ENCODE measurements at places on chromosomes 11 and 22.

GRCh38 chr22:28112190-28112544 lies 193.1 kb upstream of the PITPNB start:
- DNase-seq, result no peak

DNA sequence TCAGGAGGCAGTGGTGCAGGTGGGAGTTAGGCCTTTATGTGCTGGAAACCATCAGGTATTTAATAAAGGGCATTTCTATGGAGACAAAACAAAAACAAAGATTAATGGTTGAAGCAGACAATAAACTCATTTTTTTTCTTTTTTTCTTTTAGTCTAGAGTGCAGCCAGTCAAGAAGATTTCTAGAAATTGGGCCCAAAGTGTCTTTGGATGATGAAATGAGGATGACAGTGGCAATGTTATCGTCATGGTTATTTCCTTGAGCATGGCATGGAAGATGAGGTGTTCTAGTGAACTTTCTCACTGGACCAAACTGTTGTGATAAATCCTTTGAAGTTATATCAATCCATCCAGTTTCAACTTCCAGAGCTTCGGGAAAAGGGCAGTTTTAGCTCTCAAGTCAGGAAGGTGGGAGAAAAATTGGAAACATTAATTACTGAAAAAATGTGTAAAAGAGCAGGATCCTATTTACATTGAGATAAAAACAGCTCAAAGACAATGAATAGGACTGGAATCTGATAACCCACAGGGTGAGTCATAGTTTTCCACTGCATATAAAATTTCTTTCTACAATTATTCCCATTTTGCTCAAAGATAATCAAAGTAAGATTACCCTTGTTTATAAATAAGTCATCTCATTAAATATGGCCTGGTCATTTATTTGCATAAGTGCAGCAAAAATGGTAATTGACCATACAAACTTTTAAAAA lies 33.0 kb downstream of the PRR5L start:
- DNase-seq, result no peak

DNA sequence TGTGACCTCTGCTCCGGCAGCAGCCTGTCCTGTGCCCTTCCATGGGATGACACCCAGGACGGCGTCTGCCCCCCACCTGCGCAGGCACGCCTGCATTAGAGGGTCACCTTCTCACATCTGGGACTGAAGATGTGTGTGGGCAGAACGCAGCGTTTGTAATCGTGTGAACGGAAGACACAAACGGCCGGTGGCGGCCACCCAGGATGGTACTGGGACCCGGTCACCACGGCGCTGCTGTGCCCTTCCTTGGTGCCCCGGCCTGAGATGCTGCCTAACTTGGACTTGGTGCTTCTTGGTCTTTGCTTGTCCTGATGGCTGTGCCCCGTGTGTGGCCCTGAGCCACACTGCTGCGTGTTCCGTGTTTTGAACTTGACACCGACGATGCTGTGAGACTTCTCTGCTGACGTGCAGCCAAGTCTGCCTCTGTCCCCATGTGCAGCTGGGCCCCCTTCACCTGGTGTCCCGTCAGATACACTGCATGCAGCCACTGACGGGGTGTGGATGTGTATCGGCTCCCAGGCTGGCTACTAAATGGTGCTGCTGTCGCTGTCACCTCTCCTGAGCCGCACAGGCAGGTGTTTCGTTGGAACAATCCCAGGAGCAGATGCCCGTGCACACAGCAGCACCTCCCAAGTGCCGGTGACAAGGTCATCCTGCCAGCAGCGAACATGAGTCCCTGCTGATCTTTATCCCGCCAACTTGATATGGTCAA lies 21.4 kb downstream of the YPEL1 start:
- no peak for DNase-seq

DNA sequence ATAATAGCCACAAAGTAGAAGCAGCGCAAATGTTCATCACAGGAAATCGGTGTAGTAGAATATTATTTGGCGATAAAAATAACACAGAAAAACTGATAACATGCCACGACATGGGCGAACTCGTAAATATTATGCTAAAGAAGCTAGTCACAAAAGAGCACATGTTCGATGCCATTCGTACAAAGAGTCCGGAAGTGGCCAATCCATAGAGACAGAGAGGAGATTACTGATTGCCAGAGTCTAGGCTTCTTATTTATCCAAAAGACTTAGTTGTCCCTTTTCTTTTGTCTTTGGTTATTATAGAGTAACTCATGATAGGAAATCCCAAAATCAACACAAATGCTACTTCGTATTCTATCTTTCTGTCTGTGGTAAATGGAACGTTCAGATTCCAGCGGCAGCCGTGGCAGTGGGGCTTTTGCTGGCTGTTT lies 56.5 kb downstream of the MED15 start:
- no peak for DNase-seq

GRCh38 chr11:90178751-90179150 lies 44.1 kb downstream of the CHORDC1 start:
- no peak for DNase-seq

GRCh38 chr11:123325533-123325932 lies 104.5 kb upstream of the GRAMD1B start:
- DNase-seq, result no peak

- DNase-seq, result peak; percentile 13
These were observed 114.3 kb downstream of the PHF21B start for GRCh38 chr22:44895296-44896055.

- DNase-seq, result no peak
These were observed 2.4 kb upstream of the TRIM68 start for GRCh38 chr11:4610258-4610935.

- DNase-seq, result no peak
These were observed 43.6 kb downstream of the BRD1 start for GRCh38 chr22:49783926-49784629.

DNA sequence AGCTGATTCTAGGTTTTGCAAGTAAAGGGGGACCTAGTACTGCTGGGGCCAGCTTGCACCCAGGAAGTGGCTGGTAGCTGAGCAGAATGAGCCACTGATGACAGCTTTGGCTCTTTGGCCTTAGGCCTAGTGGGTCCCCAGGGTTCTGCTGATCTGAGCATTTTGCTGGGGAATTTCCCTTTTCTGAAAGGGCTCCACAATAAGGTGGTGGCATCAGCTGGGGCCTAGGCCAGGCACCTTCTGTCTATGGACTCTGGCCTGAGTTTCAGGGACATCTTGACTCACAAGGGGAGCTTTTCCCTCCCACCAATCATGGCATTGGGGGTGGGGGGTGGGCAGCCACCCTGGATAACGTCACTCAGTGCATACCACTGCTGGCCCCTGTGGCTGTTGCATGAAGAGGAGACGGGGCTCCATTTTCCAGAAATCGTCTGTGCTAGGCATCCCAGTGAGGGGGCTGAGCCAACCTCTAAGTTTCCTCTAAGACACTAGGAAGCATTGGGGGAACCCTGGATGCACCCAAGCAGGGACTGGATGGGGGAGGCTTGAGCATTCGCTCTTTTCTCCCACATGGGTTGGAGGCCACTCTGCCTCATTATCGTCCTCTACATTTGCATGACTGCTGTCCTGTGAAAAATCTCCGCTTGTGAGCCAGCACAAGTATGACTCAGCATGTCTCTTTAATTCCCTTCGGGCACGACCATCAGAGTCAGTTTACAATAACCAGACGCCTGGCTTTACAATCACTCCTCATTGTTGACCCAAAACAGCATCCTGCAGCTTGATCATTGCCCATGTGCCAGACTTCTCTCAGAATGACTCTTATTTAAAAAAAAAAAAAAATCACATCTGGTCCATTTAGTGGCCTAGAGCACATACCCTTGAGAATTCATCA lies 145.0 kb upstream of the THY1 start:
- DNase-seq, result no peak

DNA sequence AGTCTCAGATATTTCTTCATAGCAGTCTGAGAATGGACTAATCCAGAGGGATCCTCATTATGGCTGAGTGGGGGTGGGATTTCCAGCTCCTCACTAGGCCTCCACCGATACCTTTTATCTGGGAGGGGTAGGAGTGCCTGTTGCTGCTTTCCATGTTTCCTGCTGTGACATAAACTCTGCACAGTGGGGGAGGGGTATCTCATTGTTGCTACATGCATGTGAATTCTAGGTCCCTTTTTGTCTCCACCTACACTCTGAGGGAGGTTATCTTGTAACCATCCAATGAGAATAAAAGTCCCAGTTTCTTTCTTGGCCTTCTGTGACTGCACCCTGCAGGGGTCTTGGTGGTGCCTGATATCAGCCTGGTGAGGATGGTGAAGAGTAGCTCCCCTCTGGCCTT lies 60.5 kb downstream of the ADAMTS15 start:
- no peak for DNase-seq

- no peak for DNase-seq
These were observed 368.9 kb downstream of the NTM start for GRCh38 chr11:131739243-131739882.

DNA sequence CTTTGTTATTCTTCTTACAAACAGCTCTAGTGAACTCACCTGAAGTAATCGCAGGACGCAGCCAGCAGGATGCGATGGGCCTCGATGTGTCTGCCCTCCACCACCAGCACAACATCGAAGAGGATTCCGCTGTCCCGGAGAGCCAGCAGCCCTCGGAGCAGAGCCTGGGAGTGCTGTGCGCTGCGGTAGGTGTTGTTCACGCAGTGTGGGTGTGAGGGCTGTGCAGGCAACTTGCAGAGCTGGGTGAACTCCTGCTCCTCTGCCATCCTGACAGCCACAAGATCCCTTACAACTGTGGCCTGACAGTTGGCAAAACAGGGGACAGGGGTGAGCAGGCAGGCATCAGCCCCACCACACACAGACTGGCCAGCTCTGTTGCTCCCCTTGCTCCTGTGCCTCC lies 6.6 kb downstream of the KLHL22 start:
- no peak for DNase-seq

DNA sequence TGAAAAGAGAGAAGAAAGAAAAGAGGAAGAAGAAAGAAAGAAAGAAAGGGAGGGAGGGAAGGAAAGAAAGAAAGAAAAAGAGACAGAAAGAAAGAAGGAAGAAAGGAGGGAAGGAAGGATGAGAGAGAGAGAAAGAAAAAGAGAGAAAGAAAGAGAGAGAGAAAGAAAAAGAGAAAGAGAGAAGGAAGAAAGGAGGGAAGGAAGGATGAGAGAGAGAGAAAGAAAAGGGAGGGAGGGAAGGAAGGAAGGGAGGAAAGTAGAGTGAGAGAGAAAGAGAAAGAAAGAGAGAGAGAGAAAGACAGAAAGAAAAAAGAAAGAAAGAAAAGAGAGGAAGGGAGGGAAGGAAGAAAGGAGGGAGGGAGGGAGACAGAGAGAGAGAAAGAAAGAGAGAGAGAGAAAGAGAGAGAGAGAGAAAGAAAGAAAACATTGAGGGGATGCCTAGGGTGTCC lies 11.5 kb upstream of the RAC2 start:
- DNase-seq, result no peak

GRCh38 chr22:30273711-30274436 lies 7.2 kb upstream of the OSM start:
- DNase-seq, result no peak

DNA sequence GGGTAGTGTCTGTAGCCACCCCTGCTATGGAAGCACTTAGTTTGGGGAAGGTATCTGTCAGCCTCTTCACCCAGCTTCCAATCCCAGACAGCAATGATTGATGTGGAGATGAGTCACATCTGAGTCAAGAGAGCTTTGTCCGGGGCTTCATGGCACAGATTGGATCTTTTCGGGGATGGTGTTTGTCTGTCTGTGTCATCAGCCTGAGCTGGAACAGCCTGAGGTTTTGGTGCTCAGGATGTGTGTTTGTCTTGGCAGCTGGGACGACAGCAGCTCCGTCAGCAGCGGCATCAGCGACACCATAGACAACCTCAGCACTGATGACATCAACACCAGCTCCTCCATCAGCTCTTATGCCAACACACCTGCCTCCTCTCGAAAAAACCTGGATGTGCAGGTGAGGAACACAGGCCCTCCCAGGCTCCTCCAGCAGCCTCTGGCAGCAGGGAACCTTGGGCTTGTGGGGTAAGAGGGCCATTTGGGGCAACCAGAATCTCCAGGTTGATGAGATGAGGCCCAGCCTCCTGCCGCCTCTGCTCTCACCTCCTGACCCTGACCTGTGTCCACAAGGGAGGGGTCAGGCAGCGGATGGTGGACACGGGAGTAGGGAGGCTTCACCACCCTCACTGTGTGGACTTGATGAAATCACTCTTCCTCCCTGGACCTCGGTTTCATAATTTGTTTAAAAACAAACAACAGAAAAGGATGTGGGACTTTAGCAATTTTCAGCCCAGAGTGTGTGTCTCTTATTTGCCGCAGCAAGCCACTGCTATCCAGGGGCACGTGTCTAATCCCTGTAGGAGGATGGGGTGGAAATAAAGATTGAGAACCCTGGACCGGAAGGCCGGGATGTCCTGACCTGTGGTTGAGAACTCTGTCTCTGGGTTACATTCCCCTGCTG lies 124.3 kb downstream of the DBX1 start:
- no peak for DNase-seq

- no peak for DNase-seq
These were observed 396.9 kb downstream of the RAB38 start for GRCh38 chr11:87778357-87778756.

DNA sequence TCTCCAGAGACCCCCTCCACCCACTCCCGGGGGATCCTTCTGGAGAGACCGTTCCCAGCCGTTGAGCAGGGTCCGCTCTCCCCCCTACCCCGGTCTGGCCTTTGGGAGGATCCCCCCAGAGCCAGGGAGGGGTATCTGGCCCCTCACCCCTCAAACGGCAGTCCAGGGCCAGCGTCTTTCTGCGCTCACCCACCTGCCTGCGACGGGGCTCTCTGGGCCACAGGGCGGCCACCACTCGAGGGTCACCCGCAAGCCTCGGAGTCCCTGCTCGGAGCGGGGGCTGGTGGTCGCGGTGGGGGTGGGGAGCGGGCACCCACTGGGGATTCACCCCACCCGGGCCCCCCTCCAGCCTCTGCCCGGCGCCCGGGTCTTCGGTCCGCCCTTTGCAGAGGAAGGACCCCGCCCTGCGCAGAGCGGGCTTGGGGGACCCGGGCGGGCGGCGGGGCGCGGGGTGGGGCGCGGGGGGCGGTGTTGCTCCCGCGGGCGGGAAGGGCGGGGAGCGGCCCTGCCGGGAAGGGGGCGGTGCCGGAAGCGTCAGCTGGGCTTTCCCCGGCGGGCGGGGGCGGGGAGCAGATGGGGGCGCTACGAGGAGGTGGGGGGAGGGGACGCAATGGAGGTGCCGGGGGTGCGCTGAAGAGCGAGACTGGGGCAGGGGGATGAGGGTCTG lies 16.6 kb downstream of the CRELD2 start:
- peak; percentile 81 for DNase-seq

DNA sequence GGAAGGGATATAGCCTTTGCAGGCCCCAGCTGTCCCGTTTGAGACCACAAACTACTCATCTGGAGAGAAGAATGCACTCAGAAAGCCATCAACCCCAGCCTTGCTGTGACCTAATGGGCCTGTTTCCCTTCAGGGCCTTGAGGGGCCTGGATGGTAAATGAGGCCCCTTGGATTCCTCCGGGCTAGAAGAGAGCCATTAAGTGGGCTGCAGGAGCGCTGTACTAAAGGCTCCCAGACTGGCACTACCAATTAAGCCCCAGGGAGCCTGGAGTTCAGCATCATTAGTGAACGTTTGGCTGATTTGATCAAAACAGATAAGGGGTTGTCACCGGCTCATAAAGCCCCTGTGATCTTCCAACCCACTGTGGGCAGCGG lies 23.0 kb downstream of the CD5 start:
- DNase-seq, result no peak
